Activated CD4-positive, alpha-beta T cell treated with anti-CD3 and anti-CD28 coated beads for 4 hours (primary cell): ENCODE measurements at places on chromosomes 5 and 9.

- no peak for DNase-seq
Measured at GRCh38 chr5:78537821-78538220, 110.8 kb downstream of the LHFPL2 start.

DNA sequence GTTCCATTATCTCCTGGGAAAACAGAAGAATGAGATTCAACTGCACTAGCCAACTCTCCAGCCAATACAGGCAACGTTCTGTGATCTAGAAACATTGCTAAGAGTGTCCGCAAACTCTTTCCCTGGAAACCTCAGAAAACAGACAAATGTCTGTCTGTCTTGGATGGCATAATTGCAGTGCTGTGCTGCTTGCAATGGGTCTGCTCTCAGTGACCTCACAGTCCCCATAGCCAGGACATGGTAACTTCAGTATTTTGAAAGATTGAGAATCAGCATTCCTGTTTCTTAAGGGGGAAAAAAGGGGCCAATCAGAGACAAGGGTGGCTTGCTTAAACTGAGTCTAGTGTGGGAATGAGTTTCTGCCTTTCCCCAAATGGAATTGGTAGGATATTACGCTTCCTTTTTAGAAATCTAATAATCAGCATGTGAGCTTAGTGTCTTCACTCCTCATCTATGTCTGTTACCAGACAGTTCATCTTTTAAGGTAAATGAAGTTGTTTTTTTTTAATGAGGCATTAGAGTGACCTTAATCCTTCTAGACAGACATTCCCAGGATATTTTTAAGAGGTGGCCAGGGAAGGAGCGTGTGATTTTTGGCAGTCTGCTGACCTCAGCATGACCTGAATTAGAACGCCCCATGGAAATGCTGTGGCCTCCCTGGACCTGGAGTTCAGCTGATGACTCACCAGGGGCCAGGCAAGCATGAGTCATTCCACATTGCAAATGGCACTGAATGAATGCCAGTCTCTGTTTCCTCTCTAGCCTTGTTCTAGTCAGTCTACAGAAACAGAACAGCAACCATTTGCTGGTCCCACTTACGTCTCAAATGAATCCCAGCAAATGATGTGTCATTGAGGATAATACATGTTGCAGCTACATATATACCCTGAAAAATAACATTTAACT, 210.2 kb upstream of the ACTBL2 start:
- peak; percentile 7 for DNase-seq

GRCh38 chr5:135600971-135601381, 22.2 kb upstream of the CXCL14 start:
- no peak for DNase-seq

DNA sequence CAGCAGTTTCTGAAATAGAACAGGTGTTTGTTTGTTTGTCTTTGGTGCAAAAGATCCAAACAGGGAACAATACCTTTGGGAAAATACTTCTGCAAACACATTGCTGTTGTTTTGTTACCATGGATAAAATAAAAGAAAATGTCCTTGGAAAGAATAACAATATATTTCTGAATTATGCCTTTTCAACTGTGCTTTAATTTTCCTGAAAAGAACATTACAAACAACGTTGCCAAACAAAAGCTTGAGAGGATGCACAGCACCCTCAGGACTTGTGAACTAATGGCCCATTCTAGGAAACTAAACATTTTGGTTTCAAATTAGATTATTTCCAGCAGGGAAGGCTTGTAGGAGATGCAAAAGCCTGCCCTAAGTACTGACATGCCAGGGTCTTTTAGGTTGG, 967.2 kb downstream of the TLE4 start:
- no peak for DNase-seq

GRCh38 chr9:34526026-34526425, 3.2 kb upstream of the ENHO start:
- DNase-seq, result no peak
